ENCODE measurements at places on chromosomes 1 and 21.

DNA sequence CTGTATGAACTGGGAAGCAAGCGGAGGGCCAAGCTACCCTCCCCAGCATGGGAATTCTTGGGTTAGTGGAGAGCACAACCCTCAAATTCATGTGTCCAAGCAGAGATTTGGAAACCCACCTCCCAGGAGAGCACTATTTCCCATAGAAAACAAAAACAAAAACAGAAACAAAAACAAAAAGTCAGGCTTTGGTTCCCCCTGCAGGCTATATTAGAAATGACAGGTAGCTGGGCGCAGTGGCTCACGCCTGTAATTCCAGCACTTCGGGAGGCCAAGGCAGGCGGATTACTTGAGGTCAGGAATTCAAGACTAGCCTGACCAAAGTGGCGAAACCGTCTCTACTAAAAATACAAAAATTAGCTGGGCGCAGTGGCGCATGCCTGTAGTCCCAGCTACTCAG is 10.8 kb downstream of the MINDY1 start:
- peak; percentile 61 for DNase-seq

DNA sequence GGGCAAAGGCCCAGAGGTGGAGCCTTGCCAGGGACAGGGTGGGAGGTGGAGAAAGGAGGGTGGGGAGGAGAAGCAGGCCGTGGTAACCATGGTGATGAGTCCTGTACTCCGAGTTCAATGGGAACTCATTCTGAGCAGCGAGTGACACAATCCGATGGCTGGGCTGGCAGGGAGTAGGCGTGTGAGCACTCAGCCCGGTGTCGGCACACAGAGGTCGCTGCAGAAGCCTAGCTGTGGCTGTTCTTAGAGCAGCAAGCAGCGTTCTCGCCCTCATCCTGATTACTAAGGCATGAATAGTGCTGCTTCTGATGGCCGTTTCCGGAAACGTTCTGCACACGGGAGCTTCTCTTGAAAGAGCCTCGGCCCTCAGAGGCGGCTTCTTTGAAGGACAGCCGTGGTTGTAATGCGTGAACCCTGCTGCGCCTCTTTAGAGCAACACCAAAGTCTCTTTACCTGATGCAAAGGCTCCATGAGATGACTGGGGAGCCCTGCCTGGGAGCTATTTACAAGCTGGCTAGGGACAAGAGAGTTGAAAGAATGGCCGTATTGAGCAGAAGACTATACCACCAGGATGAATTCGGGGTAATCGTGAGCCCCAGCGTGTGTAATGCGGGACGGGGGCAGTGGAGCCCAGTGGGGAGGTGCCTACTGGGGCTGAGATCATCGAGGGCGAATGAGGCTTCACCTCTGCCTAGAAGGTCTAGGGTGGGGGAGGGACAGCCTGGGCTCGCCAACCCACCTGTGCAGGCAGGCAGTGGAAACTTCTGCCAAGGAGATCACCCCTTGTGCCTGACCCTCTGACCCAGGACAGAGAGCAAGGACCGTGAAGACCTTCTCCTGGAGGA is 72.8 kb upstream of the PAX7 start:
- peak; percentile 40 for DNase-seq

DNA sequence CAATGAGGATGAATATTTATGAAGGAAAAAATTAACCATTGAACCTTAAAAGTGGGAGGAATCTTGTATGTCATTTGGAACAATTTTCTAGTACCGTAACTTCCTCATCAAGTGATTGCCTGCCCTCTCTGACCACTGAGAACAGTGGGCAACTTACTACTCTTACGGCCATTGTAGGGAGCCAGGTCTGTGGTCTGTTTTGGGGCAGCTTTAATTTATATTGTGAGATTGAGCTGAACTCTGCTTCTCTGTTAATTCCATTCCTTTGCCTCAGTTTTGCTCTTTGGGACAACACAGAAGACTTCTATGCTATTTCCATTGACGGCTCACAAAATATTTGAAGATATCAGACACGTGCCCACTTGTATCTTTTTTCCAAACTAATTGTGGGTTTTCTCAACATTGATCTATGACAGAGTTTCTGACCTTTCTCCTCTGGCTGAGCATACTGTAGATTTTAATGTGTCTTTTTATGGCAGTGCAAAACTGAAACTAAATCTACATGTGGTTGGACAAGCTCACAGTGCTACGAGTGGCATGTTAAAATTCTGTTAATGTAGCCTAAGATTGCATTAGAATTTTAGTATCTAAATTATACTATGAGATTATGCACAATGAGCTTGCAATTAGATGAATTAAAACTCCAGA is 27.8 kb upstream of the ZNF281 start:
- DNase-seq, result peak; percentile 42

DNA sequence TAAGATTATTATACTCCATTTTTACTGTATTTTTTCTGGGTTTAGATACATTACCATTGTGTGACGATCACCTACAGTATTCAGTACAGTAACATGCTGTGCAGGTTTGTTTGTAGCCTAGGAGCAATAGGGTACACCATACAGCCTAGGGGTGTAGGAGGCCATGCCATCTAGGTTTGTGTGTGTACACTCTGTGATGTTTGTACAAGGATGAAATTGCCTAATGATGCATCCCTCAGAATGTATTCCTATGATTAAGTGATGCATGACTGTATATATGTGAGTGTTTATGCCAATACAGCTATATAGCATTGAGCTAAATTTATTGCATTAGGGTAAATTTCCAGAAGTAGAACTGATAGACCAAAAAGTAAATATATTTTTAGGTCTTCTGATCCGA is 23.3 kb downstream of the TUFT1 start:
- no peak for DNase-seq

- no peak for DNase-seq
These were observed 1.2 kb downstream of the TEKT2 start for GRCh38 chr1:36085126-36085525.

DNA sequence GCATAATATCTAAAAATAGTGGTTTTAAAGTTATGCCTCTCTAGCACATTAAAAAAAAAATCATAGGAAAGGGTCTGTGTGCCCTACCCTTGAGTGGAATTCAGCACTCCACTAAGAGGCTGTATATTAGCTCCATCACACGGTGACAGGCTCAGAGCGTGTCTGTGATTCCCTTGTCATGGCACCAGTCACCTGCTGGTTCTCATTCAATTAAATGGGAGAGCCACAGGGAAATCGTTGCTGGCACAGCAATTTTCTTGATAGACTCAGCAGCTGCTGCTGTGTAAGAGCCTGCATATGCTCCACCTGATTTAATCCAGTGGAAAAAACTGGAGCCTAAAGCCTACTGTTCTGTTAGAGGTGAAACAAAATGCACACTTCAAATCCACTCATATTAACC is 9.5 kb downstream of the ATP6V1G3 start:
- no peak for DNase-seq

DNA sequence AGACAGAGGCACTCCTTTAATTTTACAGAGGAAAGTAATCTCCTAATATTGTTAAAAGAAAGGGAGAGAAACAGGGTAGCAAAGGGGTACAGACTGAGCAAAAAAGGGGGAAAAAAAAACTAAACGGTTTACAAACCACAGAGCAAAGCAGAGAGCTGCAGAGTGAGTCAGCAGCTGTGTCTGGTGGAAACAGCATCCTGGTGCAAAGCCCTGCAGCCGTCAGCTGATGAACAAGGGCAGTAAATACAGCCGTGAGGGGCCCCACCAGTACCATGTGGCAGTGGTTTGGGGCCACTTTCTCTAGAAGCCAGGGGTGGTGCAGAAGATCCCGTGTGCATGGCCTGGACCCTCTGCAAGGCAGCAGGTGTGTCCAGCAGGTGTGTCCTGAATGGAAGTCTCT is 111.3 kb downstream of the ERG start:
- peak; percentile 43 for DNase-seq

GRCh38 chr1:207069061-207069460 is 16.0 kb downstream of the PFKFB2 start:
- DNase-seq, result no peak

- DNase-seq, result peak; percentile 10
These were observed 247.0 kb downstream of the USP25 start for GRCh38 chr21:15976807-15977206.

GRCh38 chr1:218266356-218266755 is 18.7 kb upstream of the RRP15 start:
- DNase-seq, result peak; percentile 21

- DNase-seq, result no peak
These were observed 8.8 kb downstream of the ZNF692 start for GRCh38 chr1:248850124-248850523.

DNA sequence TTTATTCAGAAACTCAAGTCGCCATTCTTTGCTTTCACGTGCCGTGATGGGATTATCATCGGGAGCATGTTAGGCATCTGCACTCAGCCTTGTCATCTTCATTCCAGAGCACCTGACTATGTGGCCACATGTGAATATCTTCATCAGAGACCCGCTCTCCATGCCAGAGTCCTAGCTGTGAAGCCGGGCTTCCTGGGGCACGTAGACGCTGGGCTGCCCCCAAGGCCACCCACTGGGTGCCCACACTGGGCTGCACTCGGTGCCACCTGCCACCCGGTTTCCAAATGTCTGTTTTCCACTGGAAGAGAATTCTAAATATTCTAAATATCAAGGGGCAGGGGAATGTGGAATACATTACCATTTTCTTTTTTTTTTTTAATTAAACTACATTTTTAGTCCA is 43.8 kb downstream of the SLC37A1 start:
- DNase-seq, result no peak

- peak; percentile 47 for DNase-seq
These were observed 57.8 kb upstream of the KCNJ6 start for GRCh38 chr21:37974081-37974480.

Measured in GM23248 (cell line).